ENCODE measurements at places on chromosomes 7 and 10.

DNA sequence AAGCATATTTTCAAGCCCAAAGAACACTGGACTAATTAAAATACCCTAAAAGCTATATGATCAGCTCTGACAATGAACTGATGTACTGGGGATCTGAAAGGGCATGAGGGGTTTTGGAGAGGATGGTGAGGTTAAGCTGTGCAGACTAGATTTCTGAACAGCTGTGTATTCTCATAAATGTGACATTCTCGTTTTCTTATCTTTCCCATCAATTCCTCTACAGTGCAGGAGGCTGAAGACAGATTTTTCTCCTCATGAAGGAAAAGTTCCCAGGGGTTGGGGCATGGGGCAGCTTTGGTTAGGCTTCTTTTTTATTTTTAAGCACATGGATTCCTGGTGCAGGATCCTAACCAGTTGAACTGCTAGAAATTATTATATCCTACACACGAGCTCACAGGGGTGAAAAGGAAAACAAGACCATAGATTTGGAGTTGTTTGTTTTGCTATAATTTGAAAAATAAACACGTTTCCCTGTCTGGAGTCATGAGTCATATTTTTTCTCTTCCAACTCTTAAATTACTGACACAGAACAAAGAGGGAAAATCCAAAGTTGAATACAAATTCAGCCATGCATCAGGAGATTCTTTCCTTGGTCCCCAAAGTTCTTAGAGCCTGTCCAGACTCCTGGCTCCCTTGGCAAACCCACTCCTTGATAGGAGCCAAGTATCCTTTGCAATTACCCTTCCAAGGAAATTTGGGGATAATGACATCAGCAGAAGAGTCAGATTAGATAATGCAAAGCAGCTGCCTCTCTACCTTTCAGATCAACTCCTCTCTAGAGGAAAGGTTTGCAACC, 147.7 kb upstream of the NPVF start:
- no peak for DNase-seq

DNA sequence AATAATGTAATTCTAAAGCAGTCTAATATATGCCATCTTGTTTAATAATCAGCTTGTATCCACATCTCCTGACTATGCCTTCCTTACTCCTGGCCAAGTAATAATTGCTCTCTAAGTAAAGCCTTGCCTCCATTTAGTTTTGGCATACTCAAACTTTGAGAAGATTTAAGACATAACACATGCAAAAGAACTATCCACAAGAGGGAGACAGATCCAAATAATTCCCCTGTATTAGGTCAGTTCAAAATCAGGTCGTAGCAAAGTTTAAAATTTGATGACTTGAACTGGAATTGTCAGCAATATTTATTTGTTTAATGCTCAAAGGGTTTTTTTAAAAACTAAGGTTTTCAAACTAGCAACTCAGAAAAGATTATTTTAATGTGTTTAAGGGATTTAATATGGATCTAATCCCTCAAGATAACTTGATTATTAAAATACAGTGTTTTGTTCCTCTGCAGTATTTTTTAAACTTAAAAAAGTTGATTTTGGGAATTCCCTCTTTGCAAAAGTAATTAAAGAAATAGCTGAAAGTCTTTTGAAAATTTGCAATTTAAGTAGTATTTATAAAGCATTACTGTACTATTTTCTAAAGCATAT, 95.3 kb downstream of the HDAC9 start:
- no peak for DNase-seq

- DNase-seq: no peak
Measured at GRCh38 chr7:74405899-74406512, 47.7 kb upstream of the GTF2IRD1 start.

DNA sequence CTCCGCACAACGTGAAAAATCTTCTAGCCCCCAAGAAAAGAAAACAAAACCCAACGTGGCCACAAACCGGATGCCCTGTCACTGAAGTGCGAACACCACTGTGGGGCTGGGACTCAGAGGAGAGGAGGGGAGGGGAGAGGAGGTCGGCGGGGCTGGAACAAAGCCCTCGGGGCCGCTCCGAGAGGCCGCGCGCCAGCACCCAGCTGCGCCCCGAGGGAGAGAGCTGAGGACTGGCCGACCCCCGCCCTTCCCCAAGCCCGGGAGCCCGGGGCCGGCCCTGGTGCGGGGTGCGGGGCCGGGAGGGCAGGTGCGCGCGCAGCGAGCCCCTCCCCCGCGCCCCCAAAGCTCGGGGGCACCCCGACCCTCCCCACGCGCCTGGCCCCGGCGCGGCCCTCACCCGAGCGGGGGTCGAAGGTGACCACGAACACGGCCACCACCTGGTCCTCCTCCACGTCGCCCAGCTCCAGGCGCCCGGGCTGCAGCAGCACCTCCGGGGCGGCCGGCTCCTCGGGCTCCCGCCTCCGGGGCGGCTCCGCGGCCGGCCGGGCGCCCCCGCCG, 398 bp downstream of the DENND11 start:
- peak; percentile 52 for DNase-seq

DNA sequence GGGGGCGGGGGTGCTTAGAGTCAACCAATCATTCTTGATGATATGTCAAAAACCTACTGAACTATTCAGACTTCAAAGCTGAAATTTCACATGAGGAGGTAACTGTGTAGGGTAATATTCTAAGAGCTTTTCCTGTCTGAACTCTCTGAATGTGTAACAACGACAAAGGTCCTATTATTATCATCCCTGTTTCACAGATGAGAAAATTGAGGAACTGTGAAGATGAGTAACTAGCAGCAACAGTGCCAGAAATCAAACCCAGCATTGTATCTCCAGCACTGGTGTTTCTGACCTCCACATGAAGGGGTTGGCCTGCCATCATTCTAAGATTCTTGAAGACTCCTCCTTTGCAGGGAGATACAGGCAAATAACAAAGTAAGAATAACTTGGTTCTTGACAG, 294.7 kb upstream of the AOAH start:
- DNase-seq: no peak

GRCh38 chr10:77707570-77707969, 70.0 kb upstream of the KCNMA1 start:
- DNase-seq: no peak

GRCh38 chr7:128042012-128042411, 10.8 kb upstream of the LRRC4 start:
- no peak for DNase-seq

DNA sequence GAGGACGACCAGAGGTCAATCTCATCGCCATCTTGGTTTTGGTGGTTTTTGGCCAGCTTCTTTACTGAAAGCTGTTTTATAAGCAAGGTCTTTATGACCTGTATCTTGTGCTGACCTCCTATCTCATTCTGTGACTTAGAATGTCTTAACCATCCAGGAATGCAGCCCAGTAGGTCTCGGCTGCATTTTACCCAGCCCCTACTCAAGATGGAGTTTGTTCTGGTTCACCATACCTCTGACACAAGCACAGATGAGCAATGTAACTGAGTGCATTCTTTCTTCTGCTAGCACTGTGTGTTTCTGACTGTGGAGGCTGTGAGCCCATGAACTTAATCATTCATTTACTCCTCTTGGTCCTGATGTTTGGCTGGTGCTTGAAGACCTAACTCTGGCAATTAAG, 794.5 kb upstream of the CELF2 start:
- no peak for DNase-seq

- no peak for DNase-seq
Measured at GRCh38 chr7:129831424-129832058, 121.2 kb downstream of the UBE2H start.

GRCh38 chr10:130141460-130141859, 5.3 kb downstream of the GLRX3 start:
- no peak for DNase-seq

DNA sequence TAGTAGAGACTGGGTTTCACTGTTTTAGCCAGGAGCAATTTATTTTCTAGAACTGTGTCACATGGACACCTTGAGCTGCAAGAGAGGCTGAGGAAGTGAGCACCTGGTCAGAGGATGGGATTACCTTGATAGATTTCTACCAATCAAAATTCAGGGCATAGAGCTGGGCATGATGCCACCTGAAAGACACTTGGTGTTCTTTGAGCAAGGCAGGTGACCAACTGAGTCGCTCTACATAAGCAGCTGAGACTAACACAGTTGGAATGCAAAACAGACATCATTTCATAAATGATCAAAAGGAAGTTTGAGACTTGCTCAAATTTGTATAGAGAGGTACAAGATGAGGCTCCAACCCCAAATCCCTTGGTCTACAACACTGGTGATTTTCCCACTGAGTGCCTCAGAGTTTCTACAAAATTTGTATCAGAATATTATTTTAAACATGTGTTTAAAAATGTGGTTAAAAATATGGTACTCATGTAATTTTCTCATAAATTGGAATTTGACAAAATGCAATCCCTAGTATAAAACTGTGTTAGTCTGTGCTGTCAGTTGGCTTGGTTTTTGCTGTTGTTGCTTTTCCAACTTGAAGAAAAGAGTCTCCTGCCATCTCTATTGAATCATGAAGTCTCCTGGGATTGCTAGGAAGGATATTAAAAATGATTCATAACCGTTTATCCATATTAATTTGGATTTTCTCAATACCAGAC, 156.4 kb upstream of the MDFIC start:
- no peak for DNase-seq
